ENCODE measurements at places on chromosomes 6 and 20.

DNA sequence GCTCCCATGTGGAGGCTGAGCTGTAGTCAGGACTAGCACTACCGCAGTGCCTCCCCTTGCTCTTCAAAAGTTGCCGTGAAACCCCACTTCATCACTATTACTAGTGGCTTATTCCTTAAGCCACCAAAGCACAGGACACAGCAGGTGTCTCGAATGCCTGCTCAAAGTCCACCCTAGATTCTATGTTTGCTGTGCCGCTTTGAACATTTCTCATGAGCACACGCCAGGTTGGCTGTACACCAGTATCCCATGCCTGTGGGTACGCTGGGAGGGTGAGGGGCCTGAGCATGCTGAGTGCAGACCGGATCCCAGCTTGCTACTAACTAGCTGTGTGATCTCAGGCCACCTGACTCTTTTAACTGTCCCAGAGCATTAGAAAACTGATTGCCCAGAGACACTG, 335.8 kb upstream of the QKI start:
- DNase-seq: no peak

DNA sequence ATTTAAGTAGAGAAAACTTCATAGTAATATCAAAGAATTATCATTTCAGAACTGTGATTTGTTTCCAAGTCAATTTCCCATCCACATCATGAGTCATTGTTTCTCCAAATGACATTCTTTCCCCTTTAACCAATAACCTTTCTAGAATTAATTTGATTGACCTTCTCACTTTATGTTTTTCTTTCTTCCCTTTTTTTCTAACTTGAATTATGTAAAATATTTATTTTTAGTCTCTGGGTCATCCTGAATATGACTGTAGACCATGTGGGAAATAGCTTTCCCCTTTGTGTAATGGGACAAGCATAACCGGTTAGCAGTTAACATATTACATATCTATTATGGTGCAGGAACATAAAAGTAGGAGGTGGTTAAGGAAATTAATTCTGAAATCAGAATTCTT, 291.1 kb downstream of the GJA1 start:
- DNase-seq: no peak

GRCh38 chr6:137746264-137746663, 120.8 kb upstream of the TNFAIP3 start:
- DNase-seq: no peak

- DNase-seq: no peak
Observed at GRCh38 chr20:20666359-20666758, 46.1 kb downstream of the RALGAPA2 start.

DNA sequence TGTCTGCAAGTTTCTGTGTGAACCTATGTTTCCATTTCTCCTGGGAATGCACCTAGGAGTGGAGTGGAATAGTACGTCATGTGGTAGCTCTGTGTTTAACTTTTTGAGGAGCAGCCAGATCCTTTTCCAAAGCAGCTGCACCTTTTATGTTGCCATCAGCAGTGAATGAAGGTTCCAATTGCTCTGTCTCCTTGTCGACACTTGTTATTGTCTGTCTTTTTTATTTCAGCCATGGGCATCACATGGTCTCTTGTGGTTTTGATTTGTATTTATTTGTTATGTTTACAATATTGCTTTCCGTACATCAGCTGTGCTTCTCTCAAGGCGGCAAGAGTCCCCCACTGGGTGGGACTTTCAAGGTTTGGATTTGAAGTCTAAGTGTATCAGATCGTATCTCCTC, 33.9 kb upstream of the STX16 start:
- no peak for DNase-seq

DNA sequence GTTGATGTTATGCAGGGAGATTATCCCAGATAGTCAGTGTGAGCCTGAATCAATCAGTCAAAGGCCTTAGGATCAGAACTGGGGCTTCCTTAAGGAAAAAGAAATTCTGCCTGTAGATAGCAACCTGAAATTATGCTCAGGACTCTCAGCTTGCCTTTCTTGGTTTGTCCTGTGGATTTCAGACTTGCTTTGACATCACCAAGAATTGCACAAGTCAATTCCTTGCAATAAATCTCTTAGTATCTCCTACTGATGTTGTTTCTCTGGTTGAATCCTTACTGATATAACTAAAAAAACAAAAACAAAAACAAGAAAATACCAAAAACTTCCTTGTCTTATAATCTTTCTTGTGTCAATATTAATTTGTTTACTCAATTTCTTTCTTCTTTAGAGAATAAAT, 258.9 kb upstream of the TCF21 start:
- no peak for DNase-seq

DNA sequence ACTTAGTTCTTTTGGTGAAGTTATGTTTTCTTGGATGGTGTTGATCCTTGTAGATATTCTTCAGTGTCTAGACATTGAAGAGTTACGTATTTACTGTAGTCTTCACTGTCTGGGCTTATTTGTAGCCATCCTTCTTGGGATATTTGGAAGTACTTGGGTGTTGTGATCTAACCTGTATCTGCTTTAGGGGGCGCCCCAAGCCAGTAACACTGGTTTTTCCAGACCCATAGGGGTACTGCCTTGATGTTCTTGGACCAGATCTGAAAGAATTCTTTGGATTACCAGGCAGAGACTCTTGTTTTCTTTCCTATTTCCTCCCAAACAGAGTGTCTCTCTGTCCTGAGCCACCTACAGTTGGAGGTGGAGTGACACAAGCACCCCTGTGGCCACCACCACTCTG, 309.1 kb upstream of the IMPG1 start:
- no peak for DNase-seq

DNA sequence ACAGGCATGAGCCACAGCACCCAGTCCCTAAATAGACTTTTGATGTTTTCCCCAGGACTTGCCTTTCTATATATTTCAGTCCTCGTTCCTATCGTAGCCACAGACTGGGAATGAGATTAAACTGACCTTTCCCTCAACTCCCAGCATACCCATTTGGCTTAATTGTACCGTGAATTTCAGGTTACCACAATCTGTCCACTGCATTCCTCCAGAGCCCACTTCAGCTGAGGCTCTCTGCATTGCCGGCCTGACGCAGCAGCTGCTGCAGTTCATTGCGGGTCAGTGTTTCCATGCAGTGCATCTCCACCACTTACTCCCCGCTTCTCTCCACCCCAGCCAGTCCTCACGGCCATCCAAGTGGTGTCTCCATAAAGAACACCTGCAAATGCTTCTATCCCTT, 103.1 kb upstream of the RIN2 start:
- no peak for DNase-seq

DNA sequence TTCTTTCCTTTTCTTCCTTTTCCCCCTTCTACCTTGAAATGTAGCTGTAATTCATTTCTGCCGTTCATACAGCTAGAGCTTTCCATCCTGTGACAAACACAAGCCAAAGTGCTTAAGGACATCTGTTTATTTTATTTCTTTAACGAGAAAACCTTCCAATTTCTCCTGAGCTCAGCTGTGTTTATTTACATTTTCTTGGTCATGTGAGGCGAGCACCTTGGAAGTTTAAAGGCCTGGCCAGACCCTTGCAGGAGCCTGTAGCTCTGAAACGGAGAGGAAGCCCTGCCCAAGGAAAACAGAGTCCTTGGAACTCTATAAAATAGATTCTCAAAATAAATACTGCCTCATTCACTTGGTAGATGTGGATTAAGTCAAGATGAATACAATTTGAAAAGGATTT, 223.1 kb downstream of the EYA2 start:
- DNase-seq: no peak

DNA sequence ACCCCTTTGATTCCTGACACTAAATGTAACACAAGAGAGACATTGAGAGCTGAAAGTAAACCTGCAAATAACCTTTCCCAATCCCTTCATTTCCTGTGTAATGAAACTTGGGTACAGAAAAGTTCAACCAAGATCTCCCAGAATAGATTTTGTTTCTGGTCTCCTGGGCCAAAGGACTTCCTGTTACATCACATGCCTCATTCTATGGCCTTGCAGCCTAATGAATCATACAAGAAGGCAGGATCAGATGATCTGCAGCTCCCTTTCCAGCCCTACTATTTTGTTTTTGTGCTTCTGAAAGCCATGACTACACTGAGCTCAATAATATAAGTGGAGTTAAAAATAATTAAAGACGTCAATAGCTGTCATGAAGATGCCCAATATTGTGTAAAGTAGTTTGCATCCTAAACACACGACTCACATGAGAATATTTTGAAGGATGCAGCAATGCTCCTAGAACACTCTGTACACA, 73.4 kb upstream of the NOX3 start:
- peak; percentile 55 for DNase-seq

- no peak for DNase-seq
Observed at GRCh38 chr6:92446052-92446451, 973.3 kb downstream of the EPHA7 start.

GRCh38 chr6:13354331-13355042, 26.1 kb upstream of the TBC1D7 start:
- no peak for DNase-seq

DNA sequence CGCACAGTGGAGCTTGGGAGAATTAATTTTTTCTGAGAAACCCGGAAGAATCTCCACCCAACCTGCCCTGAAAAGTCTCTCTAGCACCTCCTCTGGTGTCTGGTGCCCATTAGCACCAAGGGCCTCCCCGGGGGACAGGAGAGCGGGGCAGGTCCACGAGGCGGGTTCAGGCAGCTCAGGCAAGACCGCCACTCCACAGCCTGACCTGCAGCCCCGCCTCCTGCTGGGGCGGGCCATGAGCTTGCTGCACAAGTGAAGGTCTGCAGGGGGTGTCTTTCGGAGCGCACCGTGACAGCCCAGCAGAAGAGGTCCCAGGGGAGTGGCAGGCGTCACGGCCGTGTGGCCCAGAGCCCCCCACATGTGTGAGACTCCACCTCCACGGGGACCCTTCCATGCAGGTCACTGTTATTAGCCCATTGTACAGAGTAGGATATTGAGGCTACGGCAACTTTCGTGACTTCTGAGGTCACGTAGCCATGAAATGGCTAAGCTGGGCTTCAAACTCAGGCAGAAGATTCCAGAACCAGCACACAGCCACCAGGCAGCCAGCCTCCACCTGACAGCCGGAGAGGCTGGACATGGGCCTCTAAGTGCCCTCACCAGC, 63.9 kb upstream of the SLCO4A1 start:
- DNase-seq: no peak

DNA sequence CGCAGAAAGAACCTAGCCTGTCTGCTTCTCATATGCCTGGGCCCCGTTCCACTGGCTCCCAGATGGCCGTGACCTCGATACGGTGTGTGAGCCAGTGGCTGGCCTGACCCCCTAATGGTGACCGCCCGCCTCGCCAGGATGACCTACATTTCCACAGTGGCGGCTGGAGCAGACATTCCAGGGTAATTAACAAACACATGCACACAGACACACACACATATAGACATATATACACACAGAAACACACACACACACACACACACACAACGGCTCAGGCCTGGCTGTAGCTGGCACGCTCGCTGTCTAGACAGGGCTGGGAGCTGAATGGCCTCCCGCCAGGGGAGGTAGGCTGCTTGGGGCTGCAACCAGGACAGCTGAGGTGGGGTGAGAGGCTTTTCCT, 227.1 kb downstream of the ANKRD60 start:
- DNase-seq: no peak

- DNase-seq: no peak
Observed at GRCh38 chr20:32796383-32796948, 23.3 kb upstream of the MAPRE1 start.

- DNase-seq: no peak
Observed at GRCh38 chr6:136445063-136445462, 105.2 kb downstream of the MAP7 start.

DNA sequence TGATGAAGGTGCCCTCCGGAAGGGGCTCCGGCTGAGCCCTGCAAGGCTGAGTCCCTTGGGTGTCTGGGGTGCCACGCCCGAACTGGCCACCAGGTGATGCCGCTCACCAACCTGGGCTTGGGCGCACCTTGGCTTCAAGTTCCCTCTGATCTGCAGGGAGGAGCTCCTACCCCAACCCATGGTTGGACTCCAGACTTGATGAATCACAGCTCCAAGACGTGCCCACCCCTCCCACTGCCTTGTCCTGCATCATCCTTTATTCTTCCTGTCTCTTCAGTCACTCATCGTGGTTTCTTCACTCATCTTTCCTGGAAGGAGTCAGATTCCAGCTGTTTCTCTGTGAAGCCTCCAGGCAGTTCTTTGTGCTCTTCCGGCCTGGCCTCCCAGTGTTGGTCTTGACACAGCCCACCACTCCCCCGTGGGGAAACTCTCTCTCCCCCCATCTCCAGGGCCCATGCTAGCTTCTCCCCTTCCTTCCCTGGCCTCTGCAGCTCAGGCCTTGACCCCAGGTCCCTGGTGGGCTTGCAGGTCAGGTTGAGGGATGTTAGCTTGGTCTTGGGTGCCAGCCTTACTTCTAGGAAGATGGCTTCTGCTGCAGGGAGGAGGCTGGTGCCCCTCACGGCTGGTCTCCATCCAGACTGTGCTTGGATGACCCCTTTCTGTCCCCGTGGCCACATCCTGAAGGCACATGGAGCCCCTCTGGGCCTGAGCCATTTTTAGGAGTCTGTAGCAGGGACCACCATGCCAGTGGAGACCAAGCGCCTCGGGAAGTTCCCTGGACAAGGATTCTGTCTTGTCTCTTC, 2.6 kb upstream of the ZBP1 start:
- DNase-seq: peak; percentile 92

DNA sequence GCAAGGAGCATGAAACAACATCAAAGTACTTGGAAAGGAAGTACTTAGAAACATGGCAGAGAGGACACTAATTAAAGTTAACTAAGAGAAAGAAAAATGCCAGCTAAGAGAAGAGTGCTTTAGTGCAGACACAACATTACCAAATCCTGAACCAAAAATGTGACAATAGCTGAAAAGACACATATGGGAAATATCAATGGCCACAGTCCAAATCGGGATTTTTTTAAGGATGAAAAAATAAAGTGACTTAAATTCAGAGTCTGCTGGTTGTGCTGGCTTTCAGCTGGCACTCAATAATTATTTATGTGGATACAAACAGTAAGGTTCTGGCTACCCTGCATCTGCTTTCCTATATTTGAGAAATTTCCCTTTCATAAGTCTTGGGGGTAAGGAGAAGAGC, 12.6 kb upstream of the DST start:
- no peak for DNase-seq

GRCh38 chr6:13913226-13914001, 11.3 kb upstream of the RNF182 start:
- no peak for DNase-seq

DNA sequence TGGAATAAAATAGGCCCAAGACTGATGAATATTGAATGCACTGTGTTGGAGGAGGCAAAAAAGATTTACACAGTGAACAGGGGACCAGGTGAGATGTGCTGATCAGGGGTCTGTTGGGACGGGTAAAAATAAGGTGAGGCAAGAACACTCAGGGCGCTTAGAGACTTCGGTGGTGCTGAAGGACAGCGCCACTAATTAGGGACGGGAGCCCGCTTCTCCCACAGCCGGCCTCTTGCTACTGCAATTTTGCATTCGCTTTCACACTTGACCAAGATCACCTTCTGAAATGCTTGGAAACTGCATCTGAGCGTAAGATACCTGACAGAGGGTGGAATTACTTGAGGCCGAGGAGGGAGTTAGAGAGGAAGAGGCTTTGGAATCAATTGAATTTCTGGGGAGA, 7.3 kb downstream of the TFAP2D start:
- no peak for DNase-seq
